Mucosa of descending colon (tissue), 3 donors: ENCODE measurements at places on chromosomes 11 and 22. TPM values are rescaled to one million over a fixed set of nuclear protein-coding genes. Genes with fewer than 3 reads are reported as not detected.

DNA sequence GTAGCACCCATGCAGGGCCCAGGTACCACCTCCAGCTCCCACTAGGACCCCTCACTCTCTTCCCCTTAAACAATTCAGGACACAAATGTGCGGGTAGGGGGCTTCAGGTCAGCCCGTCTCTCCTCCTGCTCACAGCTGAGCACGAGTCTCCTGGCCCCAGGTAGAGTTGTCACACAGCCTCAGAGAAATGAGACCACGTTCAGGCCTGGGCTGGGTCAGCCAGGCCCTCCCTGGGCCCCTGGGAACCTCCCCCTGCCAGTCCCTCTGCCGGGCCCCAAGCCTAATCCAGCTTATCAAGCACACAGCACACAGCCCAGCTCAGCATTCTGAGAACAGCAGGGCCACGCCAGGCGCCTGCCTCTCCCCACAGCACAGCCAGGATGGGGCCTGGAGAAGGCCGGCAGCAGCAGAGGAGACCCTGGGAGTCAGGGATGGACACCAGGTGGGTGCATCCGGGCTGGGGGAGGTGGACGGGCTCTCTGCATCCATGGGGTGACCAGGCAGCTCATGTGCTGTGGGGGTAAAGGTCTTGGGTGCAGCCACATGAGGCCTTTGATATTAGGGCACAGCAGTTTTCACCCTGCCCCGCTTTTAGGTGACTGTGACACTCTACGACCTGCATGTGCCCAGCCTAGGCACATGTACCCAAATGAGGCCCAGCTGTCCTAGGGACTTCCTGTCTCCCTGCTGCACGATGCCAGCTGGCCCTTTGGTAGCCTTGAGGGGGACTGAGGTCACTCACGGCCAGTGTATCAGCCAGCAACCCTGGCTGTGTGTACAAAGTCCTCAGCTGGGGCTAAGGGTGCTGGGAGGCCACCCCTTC is 87.0 kb downstream of the MORC2 start:
- DNase-seq: no peak

GRCh38 chr11:88102598-88102934 is 72.7 kb downstream of the RAB38 start:
- no peak for DNase-seq

DNA sequence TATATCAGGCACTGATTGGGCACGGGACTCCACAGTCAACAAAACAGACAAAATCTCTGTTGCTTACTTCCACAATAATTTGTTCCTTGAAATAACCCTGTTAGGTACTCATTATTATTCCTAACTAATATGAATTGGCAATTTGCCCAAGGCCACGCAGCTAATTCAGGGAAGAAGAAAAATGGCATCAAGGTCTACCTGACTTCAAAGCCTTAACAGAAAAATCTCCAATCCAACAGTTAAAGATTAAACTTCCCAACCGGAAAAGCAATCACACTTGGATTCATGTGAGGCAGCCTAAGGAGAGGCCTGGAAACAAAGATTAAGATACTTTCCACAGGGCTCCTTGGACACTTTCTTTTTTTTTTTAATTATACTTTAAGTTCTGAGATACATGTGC is 68.9 kb downstream of the PRCP start:
- DNase-seq: no peak

CLMP gene
- 4.7 TPM for total RNA-seq

- DNase-seq: no peak
These were observed 332.2 kb downstream of the AASDHPPT start for GRCh38 chr11:106409671-106410070.

GRK3 gene
- 2.1 TPM for total RNA-seq

GRCh38 chr11:27513389-27513788 is 6.8 kb upstream of the LIN7C start:
- DNase-seq: no peak

- no peak for DNase-seq
These were observed 34.5 kb downstream of the SLC5A12 start for GRCh38 chr11:26687351-26687750.

GAB4 gene
- total RNA-seq: not detected

VPS11 gene
- 26.1 TPM for total RNA-seq

DNA sequence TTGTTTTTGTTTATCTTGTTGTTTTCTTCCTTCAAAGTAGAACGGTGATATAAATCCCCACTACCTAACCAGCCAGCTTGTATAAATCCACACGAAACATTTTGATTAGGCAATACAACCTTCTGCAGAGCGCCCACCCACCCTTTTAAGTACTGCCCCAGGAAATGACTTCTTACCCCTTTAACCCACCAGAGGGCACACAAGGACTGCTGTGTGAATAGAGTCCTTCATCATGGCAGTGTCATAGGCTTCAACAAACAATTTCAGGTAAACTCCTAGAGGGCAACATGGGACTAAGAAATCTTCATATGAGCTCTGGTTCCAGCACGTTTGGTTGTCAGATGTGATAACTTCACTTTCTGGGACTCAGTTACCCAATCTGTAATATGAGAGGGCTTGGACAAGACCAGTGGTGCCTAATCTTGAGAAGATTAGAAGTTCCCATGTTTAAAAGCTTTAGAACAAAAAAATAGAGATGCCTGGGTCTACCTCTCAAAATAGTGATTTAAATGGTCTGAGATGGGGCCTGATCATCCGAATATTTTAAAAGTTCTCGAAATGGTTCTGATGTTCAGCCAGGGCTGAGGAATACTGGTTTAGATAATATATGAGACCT is 56.1 kb downstream of the PIWIL4 start:
- DNase-seq: peak; percentile 57

GRCh38 chr11:60947700-60948099 is 4.3 kb downstream of the SLC15A3 start:
- DNase-seq: no peak

DNA sequence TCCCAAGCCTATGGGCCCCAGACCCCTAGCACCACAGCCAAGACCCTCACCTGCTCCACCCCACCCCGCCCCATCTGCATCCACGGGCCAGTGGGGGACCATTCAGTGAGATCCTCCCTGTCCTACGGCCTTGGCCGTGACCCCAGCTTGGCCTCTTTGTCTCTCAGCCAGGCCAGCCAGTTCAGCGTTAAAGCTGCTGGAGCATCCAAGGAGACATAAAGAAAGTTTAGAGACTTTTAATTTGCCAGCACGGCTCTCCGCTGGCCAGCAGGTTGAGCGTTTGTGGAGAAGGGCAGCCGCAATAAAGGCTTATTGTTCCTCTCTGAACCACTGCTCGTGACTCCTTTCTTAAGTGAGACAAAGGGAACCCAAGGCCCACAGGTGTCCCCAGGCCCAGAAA is 49.3 kb upstream of the LMO1 start:
- DNase-seq: no peak

DNA sequence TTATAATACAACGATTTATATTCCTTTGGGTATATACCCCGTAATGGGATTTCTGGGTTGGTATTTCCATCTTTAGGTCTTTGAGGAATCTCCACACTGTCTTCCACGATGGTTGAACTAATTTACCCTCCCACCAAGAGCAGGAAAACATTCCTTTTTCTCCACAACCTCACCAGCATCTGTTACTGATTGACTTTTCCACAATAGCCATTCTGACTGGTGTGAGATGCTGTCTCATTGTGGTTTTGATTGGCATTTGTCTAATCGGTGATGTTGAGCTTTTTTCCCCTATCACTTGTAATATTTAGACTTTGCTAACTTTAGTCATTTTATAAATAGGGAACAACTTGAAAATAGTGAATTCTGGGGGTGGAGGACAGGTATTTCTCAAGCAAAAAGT is 58.1 kb downstream of the PPFIA1 start:
- DNase-seq: no peak

B3GAT1 gene
- total RNA-seq: 0.09 TPM

ATP6V1E1 gene
- total RNA-seq: 128 TPM

DNA sequence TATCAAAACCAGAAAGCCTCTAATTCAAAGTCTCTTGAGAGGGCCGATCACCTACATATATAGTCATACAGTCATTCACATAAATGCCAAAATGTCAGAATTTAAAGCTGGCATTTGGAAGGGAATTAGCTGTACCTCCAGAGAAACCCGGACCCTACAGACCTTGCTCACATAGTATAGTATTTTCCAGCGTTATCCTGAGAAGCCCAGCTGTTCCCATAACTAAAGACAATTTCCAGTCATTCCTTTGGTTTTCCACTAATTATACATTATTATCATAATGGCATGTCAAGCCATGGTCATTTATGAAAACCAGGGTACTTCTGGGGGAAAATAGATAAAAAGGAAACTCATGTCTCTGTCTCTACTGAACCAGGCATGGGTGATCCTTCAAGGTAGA is 53.6 kb downstream of the FZD4 start:
- no peak for DNase-seq

TRPM5 gene
- 3.7 TPM for total RNA-seq

FOLR1 gene
- total RNA-seq: not detected

CCDC87 gene
- 0.63 TPM for total RNA-seq

KRTAP5-9 gene
- total RNA-seq: not detected

GRCh38 chr11:126355926-126356897 is 726 bp downstream of the ST3GAL4 start:
- no peak for DNase-seq

DNA sequence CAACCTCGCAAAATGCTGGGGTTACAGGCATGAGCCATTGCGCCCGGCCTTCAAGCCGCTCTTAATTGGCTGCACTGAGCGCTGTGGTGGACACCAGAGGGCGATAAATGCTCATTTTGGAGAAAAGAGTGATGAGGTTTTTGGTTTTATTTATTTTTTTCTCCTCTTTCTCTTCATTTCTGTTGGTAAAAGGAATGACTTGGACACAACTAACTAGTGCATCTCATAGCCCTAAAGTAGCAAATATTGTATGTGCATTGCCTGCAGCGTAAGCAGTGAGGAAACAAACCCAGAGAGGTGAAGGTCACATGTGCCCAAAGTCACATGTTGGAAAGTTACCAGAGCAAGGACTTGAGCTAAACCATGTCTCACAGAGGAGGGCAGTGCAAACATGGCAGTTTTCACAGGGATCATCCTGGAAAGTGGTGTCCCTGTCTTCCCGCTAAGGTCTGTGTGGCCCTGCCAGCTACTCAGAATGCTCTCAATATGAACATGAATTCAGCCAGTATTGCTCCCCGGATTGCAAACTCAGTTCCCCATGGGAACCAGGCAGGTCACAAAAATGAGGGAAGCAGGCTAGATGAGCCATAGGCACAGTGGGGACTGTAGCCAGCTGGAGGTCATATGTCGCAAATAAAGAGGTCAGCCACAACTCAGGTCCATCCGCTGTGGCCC is 8.6 kb upstream of the CD82 start:
- no peak for DNase-seq

OR51B5 gene
- total RNA-seq: not detected

DNA sequence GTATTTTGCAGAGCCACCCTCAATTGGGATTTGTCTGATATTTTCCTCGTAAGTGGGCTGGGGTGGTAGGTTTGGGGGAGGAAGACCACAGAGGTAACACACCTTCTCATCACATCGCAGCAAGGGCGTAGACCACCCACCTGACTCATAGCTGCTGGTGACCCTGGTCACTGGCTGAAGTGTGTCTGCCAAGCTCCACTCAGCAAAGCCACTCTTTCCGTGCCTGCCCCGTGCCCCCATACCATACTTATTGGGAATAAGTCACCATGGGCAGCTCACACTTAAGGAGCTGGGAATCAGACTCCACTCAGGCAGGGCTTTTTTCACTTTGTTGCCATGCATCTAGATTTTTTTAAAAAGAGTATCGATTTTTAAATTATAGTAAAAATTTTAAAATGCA is 111.6 kb downstream of the PHF21B start:
- DNase-seq: no peak

DNA sequence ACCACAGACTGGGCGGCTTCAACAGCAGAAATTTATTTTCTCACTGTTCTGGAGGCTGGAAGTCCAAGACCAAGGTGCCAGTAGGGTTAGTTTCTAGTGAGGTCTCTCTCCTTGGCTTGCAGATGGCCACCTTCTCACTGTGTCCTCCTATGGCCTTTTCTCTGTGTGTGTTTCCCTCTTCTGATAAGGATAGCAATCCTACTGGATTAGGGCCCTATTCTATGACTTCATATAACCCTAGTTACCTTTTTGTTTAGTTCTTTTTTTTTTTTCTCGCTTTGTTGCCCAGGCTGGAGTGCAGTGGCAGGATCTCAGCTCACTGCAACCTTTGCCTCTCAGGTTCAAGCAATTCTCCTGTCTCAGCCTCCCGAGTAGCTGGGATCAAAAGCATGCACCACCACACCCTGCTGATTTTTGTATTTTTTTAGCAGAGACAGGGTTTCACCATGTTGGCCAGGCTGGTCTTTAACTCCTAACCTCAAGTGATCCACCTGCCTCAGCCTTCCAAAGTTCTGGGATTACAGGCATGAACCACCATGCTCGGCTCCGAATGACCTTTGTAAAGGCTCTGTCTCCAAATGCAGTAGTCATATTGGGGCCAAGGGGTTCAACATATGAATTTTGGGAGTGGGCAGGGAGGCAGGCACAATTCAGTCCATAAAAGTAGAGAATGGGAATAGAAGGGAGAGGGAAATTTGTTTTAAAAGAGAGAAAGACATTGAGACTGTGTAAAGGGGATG is 25.5 kb upstream of the NNMT start:
- DNase-seq: no peak

PPFIA1 gene
- 65.0 TPM for total RNA-seq

DNA sequence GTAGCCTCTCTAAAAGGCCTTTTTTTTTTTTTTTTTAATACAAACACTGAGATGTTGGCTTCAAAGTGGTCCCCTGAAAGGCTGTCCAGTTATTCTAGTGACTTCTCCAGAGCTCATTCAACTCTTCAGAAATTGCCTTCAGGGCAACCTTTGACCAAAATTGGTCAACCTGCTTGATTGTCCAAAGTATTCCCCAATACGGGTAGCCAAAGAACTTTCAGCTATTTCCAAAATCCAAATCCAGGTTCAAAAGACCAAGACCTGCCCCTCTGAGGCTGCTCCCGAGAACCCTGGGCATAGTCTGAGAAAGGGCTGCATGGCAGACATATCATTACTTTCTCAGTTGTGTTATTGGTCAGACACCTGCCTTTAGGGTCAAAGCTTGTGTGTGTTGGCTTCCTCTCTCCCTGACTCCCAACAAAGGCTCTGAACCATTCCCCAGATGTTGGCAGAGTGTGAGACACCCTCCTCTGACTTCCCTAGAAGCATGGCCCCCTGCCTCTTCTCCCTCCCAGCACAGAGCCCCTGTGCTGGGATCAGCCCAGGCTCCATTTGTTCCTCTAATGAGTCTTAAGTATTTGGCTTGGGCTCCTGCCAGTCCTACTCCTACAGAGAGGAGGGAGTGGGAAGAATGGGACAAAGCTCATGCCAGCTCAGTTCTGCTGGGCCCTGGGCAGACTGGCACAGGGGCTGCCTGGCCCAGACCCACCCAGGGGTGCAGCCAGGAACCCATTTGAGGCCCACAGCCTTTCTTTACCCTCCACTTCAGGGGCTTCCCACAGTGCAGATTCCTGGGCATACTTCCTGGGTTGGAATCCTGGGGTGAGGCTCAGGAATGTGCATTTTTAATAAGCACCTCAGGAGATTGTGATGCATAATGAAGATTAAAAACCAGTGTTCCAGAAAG is 30.3 kb downstream of the TNKS1BP1 start:
- DNase-seq: no peak

- no peak for DNase-seq
These were observed 25.4 kb upstream of the MS4A6A start for GRCh38 chr11:60208146-60208895.

CACNA1I gene
- total RNA-seq: 0.19 TPM
